ENCODE measurements at places on chromosomes 11 and 22. TPM values are rescaled to one million over a fixed set of nuclear protein-coding genes. Genes with fewer than 3 reads are reported as not detected.

CARD18 gene
- total RNA-seq: not detected

- no peak overlapping the region for H3K4me3 ChIP-seq
- H3K27ac ChIP-seq: no peak overlapping the region
- no peaks in the 10 kb centered on the region for H3K4me1 ChIP-seq
- DNase-seq: no peak
- no peaks in the 10 kb centered on the region for H3K36me3 ChIP-seq
Measured at GRCh38 chr11:102500829-102501228, 29.7 kb downstream of the MMP7 start.

- no peaks in the 10 kb centered on the region for H3K36me3 ChIP-seq
- peaks cover 34% of the 10 kb centered on the region for H3K27me3 ChIP-seq
- DNase-seq: no peak
Measured at GRCh38 chr11:115207166-115207591, 297.0 kb downstream of the CADM1 start.

GRCh38 chr11:3345736-3346135 lies 33.2 kb downstream of the ZNF195 start:
- H3K27ac ChIP-seq: no peak overlapping the region
- no peak overlapping the region for H3K4me3 ChIP-seq

- no peak overlapping the region for H3K27ac ChIP-seq
- no peaks in the 10 kb centered on the region for H3K27me3 ChIP-seq
- no peaks in the 10 kb centered on the region for H3K4me1 ChIP-seq
- no peak for DNase-seq
- peaks cover 3% of the 10 kb centered on the region for H3K36me3 ChIP-seq
Measured at GRCh38 chr11:120462825-120463224, 48.7 kb upstream of the GRIK4 start.

Measured in activated T-helper 2 cell treated with anti-CD3 and anti-CD28 coated beads, Interferon-gamma antibody, Interleukin-2, Interleukin-4, amounts not matched to agents 10 μg/mL and 5 μg/mL and 100 μg/mL, durations not matched to agents 14 hours and 24 hours and 36 hours (primary cell).